ENCODE measurements at places on chromosomes 16 and 17.

- no peak for DNase-seq
Observed at GRCh38 chr17:16920628-16921020, 51.3 kb downstream of the TNFRSF13B start.

DNA sequence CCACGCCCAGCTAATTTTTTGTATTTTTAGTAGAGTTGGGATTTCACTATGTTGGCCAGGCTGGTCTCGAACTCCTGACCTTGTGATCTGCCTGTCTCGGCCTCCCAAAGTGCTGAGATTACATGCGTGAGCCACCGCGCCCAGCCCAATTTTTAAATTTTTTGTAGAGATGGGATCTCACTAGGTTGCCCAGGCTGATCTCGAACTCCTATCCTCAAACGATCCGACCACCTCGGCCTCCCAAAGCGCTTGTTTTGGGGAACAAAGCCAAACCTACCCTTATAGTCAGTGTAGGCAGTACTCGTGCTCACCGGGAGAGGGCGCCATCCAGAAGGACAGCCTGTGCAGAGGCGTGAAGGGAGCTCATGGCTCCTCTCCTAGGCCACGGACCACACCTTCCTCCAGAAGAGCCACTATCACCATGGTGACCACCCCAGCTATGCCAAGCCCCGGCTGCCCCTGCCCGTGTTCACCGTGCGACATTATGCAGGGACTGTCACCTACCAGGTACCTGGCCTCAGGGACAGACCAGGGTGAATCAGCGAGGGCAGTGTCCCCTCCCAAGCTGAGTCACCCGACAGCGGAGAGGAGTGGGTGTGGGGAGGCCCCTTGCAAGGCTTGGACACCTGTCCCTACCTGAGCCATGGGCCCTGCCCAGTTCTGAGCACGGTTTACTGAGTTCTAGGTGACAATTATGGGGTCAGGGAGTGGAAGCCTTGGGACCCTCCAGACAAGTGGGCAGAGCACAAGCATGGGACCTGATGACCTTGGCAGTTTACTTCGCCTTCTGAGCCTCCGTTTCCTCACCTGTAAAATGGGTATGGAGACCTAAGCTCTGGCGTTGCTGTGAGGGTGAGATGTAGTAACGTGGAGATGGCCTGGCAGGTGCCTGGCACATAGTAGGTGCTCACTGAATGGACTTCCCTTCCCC, 13.7 kb downstream of the MYO15B start:
- DNase-seq = peak; percentile 34

DNA sequence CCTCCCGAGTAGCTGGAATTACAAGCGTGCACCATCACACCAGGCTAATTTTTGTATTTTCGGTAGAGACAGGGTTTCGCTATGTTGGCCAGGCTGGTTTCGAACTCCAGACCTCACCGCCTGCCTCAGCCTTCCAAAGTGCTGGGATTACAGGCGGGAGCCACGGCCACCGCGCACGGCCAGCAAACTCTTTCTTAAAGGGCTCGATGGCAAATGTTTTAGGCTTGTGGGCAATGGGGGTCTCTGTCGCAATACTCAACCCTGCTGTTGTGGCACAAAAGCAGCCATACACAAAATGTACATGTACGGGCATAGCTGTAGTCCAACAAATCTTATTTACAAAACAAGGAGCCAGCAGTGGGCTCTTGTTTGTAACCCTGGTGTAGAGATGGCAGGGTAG, 18.4 kb downstream of the PARN start:
- DNase-seq = no peak

DNA sequence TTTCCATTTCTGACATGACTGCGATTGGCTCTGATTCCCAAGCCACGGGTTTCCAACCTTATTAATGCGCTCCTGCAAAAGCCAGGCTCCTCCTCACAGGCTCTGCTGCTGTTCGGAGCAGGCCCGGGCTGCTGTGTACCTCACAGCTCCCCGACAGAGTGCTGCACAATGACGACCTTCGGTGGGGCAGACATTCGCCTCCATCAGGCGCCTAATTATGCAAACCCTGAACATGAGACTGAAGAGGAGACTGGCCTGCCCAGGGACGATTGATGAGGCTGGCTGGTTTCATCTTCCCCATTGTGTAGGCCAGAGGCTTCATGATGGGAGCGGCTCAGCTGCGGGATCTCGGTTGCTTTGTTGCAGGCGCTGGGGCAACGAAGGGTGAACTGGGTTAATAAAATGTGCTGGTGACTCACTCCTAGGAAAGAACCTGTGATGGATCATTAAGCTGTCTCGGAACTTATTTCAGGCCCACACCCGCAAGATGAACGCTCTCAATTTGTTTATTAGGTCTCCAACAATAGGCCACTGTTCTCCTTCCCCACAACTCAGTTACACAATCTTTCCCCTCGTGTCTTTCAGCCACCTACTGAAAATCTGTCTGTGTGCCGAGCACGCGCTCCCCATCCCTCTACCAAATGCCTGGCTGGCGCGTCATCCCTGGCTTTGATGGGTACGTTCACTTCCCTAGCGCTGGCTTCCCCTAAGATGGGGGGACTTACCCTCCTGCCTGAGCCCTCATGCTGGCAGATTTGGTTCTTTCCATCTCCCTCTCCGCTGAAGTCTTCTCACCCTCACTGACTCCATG, 27.2 kb upstream of the TOB1 start:
- DNase-seq = no peak

DNA sequence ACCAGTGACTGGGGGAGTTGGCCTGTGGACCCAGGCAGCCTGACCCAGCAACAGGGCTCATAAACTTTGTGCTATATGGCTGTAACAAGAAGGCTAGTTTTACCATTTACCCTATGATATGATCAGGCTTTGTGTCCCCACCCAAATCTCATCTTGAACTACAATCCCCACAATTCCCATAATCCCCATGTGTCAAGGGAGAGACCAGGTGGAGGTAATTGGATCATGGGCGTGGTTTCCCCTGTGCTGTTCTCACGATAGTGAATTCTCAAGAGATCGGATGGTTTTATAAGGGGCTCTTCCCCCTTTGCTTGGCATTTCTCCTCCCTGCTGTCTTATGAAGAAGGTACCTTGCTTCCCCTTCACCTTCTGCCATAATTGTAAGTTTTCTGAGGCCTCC, 111.2 kb upstream of the NLRP1 start:
- no peak for DNase-seq

- DNase-seq = no peak
Observed at GRCh38 chr16:87839542-87840270, 29.6 kb downstream of the SLC7A5 start.

GRCh38 chr17:57602896-57603295, 142.2 kb downstream of the CCDC182 start:
- no peak for DNase-seq

DNA sequence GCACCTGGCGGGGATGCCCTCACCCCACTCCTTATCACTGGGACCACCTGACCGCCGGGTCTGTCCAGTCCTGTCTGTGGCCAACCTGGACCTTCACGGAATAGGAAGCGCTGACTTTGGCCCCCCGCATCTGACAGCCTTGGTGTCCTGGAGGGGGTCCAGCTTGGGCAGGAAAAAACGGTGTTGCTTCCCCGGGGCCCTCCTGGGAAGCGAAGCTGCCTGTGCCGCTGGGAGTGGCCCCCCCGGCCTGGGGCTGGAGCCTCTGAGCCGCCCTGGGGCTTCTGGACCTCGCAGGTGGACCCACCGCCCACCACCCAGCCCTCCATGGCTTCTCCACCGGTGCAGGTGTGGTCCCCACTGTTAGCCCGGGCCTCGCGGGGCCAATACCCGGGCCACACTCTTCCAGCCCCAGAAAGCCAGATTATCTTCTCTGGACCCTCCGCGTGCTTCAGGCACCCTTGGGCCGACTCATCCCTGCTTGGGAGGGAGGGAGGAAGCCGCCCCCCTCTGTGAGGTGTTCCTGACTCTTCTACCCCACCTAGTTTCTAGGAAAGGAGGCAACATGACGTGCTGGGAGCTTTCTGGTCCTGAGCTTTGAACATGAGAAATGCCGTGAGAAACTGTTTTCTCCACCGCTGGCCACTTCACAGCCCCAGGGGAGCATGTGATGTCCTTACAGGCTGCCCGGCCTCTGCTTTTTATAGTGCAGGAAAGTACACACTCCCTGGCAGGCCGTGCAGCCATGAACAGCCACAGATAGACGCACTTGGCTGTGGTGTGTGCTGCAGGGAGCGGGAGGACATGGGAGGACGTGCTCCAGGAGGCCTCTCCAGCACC, 1.1 kb downstream of the C1QTNF1 start:
- DNase-seq = no peak

DNA sequence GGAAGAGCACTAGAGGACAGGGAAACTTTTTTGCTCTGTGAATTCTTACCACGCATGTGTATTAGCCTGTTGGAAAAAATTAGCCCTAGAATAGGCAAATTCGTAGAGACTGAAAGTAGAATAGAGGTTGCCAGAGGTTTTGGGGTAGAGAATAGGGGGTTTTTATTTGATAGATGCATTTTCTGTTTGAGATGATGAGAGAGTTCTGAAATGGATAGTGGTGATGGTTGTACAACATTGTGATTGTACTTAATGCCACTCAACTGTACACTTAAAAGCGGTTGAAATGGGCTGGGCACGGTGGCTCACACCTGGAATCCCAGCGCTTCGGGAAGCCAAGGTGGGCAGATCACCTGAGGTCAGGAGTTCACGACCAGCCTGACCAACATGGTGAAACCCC, 8.0 kb upstream of the DOC2B start:
- no peak for DNase-seq

DNA sequence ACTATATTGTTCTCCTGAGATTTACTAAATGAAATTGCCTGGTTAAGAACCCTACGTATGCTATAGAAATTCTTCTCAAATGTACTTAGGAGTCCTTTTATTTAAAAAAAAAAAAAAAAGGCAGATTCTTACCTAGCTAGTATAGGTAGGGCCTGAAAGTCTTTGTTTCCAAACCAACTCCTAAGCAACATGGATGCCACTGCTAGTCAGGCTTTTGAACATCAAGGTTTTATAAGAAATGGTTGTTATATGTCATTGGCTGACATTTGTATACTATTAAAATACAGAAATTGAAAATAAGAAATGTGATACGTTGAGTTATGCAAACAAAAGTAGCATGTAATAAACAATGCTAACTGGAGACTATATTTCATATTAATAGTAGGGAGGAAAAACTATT, 1.2 kb downstream of the EVI2A start:
- no peak for DNase-seq

GRCh38 chr16:65154321-65154720, 32.5 kb upstream of the CDH11 start:
- DNase-seq = no peak

DNA sequence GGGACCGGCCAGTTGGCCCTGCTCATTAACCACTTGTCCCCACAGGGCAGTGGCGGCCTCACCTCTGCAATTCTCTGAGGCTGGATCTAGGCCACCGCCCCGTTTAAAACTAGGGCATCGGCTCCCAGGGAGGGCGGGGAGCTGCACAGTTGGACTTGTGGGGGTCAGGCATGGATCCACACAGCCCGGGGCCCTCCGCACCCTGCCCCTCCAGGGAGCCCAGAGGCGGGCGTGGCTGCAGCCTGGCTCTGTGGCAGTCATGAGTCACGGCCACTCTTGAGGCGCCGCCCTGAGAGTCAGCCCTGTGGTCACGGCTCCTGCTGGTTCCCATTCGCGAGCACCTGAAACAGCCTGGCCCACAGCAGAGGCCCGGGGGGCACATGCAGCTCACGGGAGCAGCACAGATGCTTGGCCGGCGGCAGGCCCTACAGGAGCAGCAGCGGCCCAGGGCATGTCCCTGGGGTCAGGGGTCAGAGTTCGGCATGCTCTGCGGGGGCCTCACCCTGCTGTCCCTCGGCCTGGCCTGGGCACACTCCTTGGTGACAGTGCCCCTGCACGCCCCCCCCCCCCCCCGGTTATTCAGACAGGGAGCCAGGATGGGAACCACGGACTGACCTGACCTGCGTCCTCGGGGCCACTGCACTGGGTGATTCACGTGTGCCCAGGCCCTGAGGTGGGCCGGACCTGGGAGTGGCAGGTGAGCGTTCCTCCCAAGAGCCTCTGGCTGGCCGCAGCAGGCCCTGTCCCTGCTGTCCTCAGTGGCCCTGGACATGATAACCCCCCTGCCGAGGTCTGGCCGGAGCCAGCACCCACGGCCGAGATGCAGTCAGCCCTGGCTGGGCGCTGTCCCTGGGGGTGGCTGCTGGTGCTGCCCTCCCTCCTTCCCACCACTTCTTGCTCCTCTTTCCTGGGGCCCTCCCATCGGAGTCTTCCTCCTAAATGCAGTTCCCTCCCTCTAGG, 8.2 kb downstream of the CAPN15 start:
- DNase-seq = no peak

DNA sequence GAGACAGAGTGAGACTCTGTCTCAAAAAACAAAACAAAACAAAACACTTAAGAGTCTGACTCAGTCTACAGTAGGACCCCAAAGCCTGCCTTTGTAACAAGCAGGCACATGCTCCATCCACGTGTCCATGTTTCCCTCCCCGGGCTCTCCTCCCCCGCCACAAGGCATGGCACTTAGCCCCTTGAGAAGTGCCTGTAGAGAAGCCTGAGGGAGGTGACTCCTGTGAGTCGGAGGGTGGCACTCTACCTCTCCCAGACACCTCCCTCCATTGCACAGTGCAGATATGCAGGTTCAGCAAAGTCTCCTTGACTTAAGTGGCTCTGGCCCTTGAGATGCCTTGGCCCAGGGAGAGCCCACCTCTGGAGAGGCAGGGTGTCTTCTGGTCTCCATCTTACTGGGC, 6.8 kb downstream of the FHOD1 start:
- no peak for DNase-seq

DNA sequence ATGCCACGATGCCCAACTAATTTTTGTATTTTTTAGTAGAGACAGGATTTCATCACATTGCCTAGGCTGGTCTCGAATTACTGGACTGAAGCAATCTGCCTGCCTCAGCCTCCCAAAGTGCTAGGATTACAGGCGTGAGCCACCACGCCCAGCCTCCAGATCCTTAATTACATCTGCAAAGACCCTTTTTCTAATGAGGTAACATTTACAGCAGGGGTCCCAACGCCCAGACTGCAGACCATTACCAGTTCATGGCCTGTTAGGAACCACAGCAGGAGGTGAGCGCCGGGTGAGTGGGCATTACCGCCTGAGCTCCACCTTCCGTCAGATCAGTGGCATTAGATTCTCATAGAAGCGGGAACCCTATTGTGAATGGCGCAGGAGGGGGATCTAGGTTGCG, 4.0 kb upstream of the RAB11FIP4 start:
- no peak for DNase-seq

GRCh38 chr17:72660274-72661115, 432.0 kb downstream of the SLC39A11 start:
- DNase-seq = no peak

- DNase-seq = no peak
Observed at GRCh38 chr17:62597920-62598319, 29.6 kb upstream of the MRC2 start.

DNA sequence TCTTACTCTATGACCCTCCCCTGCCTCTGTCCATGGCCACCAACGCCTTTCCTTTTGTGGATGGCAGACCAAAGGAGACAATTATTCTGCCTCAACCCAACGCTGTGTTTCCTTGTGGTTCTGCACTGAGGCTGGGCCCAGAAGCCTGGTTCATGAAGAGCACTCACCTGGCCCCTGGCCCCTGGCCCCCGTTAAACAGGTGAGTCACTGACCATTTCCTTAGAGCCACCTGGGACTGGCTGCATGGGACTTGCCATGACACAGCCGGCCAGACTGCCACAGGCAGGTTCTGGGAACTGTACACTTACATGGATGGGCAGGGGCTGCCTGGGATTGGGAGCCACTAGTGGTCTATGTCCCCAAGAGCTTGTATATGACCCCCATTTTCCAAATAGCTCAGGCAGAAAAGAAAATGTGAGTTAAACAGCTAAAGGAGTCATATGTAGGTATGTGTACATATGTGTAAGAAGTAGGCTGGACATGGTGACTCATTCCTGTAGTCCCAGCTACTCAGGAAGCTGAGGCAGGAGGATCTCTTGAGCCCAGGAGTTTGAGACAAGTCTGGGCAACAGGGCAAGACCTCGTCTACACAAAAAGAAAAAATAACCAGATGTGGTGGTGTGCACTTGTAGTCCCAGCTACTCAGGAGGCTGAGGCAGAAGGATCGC, 181.9 kb upstream of the CACNG5 start:
- no peak for DNase-seq
